ENCODE measurements at places on chromosomes 2 and 18.
A peak's percentile ranks its signal among the peaks of the same experiment; 100 is the strongest.

DNA sequence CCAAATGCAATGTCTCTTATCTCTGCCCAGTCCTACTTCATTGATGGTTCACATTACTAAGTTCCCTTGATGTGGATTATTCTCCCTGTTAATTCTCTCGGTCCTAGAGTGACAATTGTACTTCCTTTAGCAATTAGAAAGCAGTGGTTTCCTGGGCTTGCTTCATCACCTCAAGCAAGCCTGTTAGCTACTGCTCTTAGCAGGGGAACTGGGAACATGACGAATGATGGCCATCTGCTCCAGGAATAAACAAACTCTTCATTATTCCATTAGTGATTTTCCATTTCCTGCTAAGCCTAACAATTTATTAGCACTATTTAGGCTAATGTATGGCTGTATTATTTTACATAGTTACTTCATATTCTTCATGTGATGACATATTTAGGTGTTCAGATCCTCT, 331.8 kb downstream of the MTX2 start:
- no peak for DNase-seq

DNA sequence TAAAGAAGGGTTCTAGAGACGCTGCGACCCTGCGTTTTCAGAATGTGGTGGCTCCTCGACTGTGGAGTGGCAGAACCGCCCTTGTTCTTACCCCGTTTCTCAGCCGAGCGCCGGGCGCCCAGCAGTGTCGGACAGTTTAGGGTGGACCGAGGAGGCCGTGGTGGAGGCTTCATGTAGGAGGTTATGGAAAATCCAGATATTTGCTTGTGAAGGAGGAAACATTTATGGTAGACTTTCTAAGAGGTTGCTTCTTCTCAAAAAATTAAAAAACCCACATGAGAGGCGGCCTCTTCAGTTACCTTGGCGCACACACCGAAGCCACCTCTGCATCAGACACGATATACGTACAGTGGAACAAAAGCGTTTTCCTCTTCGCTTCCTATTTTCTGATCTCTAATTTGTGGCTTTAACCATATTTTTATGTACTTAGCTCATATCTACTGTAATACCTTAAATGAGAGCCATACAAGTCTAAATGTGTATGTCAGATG, 120.8 kb downstream of the NFATC1 start:
- DNase-seq: peak; percentile 27

- DNase-seq: no peak
Observed at GRCh38 chr2:240856151-240856980, 12.3 kb upstream of the AGXT start.

- DNase-seq: no peak
Observed at GRCh38 chr18:46437061-46437460, 220.0 kb downstream of the LOXHD1 start.

- DNase-seq: no peak
Observed at GRCh38 chr2:12010779-12011178, 264.3 kb downstream of the LPIN1 start.

GRCh38 chr2:147373800-147374422, 470.9 kb upstream of the ACVR2A start:
- no peak for DNase-seq

GRCh38 chr18:65934874-65935273, 184.1 kb downstream of the CDH7 start:
- no peak for DNase-seq

DNA sequence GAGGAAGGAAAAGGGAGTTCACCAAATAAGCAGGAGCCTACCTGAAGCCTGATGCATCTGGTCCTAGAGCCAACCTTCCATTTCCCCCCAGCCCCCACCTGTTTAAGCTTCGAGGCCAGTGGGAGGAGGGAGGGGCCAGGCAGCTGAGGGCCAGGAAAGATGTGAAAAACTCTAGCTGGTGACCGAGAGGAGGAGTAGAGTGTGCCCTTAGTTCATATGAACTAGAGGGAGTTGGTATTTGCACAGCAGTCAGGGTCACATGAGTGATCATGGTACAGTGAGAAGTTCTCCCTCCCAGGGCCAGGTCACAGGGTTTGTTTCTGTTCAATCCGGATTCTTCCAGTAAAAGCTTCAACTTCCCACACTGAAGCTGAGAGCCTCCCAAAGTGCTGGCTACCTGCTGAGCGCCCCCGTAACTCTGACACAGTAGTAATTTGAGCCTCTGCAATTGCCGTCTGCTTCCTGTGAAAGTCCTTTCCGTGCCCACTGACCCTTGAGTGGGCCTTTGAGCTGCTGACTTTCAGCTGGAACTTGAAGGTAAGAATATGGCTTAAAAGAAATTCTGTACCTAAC, at the start of gene SULT1C2:
TSS of gene SULT1C2 (plus strand) at position 362 of the 573 bp plus-strand sequence. CDS start 4,773 bp downstream, outside the sequence.
- DNase-seq: peak; percentile 22

DNA sequence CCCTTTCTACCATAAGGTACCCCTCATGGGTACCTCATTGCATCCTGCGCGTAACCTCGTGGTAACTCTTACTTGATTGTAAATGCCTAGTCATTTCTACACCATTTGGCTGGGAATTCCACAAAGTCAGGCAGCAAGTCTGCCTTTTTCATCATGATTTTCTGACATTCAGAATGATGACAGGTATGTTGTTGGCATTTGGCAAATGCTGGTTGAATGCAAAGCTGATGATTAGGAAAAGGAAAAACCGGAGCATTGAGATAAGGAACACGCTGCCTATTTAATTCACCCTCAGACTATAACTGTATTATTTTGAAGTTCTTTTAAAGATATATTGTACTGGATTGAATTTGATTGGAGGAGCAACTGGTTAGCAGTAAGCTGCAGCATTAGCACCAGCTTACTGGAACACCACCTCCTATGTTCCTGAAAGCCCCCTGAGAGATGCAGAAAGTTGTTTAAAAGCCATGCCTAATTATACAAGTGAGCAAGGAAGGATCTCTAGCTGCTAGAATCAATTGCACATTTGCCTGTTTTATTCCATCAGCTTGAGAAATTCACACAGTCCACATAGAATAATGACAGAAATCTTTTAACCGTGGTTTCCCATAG, 520.1 kb downstream of the LRP1B start:
- no peak for DNase-seq

DNA sequence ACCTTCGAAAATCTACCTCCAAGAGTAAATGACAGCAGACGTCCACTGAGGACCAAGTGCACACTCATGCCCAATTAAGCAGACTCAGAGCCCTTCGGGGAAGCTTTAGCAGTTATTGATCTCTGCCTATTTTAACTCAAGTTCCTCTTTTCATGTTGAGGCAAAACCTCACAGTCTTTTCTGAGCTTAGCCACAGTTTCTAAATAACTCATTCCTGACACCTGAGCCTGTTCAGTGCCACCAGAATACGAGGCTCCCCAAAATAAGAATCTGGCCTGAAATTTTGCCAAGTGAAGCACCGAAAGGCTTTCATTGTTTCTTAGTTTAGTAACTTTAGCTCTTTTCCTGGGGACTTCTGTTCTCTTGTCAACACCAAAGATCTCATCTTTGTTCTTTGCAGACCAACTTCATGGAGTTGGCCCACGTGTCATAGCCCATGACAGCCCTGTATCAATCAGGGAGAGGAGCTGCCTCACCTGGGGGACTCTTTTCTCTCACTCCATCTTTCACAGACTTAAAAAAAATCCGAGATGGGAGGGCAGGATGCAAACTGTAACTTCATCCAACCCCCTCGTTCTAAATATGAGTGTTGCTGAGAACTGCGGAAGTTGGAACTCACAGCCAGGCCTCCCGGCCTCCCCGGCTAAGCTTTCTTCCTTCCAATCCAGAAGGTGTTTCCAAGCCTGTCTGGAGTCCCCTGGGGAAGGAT, 22.2 kb downstream of the INPP5D start:
- no peak for DNase-seq

DNA sequence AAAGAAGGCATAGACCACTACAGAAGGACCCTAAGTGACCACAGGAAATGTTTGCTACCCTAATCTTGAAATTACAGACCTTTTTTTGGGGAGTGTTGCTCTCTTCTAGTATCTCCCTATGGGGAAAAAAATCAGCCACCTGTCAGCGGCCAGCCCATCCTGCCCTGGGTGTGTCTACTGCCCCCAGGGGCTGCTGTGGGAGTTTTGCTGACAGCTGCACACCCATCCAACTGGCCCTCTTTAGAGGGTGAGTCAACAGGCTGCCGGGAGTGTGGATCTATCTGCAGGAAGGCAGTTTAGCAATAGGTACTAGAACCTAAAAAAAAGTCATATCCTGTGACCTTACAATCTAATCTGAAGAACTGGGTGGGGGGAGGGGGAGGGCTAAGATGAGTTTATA, 796 bp upstream of the DYSF start:
- DNase-seq: peak; percentile 63

GRCh38 chr18:57747809-57748680, 55.1 kb downstream of the ATP8B1 start:
- no peak for DNase-seq

DNA sequence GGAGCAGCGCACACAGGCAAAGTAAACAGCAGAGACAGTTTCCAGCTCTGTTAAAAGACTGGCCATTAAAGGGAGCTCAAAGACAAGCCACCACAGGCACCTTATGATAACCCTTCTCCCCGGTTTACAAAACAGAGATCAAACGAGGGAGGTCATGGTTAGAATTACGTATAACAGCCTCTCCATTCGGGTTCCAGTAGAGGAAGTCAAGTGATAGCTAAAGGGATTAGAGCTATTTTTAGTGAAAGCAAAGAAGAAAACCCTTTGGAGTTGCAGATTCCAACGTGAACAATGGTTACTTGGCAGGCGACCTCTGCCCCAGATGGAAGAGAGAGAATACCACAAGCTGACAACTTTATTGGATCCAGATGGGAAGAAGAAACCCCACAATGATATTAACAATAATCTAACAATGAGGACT, 31.2 kb upstream of the EDAR start:
- DNase-seq: no peak

DNA sequence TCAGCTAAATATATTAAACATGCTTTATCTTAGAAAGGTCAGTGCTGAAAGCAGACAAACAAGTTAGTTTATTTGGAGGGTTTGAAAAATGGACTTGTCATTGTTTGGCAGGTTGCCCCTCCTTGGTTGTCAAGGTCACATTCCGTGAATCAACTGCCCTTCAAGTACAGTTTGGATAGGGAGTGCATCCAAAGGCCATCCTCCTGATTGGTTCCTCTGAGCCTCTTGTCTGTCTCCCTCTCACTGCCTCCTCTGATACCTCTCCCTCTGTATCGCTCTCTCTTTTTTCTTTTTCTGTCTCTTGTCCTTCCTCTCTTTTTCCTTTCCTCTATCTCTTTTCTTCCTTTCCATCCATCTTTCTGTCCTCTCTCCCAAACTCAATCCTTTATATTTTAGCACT, 5.4 kb downstream of the ITGAV start:
- DNase-seq: no peak

GRCh38 chr2:20168727-20169696, 55.9 kb downstream of the SDC1 start:
- no peak for DNase-seq

GRCh38 chr18:75350857-75351256, 76.6 kb downstream of the SMIM21 start:
- no peak for DNase-seq

DNA sequence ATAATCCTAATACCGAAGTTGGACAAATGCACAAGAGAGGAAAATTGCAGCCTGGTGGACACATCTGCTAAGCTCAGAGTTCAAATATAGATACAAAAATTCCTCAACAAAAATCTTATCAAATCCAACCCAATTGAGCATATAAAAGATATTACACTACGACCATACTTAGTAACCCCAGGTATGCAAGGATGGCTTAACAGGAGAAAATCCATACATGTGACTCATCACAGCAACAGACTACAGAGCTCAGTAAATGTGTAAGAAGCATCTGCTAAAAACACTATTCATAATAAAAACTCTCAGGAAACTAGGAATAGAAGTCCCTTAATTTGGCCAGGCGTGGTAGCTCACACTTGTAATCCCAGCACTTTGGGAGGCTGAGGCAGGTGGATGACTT, 28.3 kb downstream of the HS6ST1 start:
- no peak for DNase-seq
